ENCODE measurements at places on chromosomes 5 and 9.

DNA sequence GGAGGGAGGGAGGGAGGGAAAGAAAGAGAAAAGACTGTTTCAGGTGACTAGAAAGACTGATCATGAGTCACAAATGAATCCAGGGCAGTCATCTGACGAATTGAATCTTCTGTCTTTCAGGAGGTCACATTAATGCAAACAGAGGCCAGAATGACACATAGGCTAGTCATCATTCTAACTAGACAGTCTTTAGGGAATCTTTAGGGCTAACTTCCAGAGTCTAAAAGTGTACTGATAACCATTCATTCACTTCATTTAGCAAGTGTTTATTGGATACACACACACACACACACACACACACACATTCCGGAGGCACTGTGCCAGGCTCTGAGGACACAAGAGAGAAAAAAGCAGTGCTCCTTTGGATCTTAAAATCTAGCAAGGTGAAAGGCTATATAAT, 156.7 kb downstream of the EBF1 start:
- DNase-seq: peak; percentile 12

- no peak for DNase-seq
These were observed 3.9 kb downstream of the KYAT1 start for GRCh38 chr9:128877852-128878251.

- DNase-seq: no peak
These were observed 255.5 kb downstream of the TRIM32 start for GRCh38 chr9:116942593-116943061.

GRCh38 chr5:9495121-9495520, 50.8 kb downstream of the SEMA5A start:
- DNase-seq: no peak

All from GOT3 (cell line).